ENCODE measurements at places on chromosomes 13 and 19.
A peak's percentile ranks its signal among the peaks of the same experiment; 100 is the strongest.

GRCh38 chr19:54422136-54422535 is 6.9 kb downstream of the TTYH1 start:
- DNase-seq = no peak

GRCh38 chr13:105334211-105334610 is 1201.3 kb downstream of the EFNB2 start:
- no peak for DNase-seq

DNA sequence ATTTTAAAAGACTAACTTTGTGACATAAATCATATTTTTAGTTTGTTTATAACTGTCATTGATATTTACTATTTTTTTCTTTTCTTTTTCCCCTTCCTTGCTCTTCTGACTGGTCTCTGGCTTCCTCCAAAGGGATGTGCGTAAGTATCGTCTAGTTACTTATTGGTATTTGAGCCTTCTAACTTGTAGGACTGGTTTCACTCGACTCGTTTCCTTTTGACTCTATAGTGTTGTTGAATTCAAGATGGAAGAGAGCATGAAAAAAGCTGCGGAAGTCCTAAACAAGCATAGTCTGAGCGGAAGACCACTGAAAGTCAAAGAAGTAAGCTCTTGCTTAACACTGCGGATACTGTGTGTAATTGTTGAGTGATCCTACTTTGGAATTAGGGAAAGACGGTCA is 18.6 kb downstream of the HNRNPM start:
- DNase-seq = no peak

GRCh38 chr19:10421240-10422045 is 1.1 kb downstream of the PDE4A start:
- no peak for DNase-seq

GRCh38 chr19:13071444-13072187 is 31.0 kb downstream of the LYL1 start:
- no peak for DNase-seq

DNA sequence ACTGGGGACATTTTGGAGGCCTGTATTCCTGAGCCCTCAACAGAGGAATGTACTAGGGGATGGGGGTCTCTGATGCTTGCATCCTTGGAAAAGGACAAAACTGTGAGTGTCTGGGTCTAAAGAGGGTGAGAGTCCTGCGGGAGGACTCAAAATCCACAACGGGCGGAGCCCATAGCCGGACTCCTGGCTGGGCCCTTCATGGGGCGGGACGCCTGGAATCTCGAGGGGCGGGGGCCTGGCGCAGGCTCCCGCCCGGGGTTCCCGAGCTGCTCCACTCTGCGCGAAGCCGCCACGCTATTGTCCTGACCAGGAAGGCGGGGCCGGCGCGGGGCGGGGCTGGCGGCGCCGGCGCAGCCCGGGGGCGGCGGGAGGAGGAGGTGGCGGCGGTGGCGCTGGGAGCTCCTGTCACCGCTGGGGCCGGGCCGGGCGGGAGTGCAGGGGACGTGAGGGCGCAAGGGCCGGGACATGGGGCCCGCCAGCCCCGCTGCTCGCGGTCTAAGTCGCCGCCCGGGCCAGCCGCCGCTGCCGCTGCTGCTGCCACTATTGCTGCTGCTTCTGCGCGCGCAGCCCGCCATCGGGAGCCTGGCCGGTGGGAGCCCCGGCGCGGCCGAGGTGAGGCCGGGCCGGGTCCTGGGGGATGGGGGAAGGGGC is at the start of gene APLP1:
Gene APLP1, plus strand, starts transcription at position 403 of the 651 bp plus-strand sequence. Its CDS starts 63 bp downstream, at position 466.
- peak; percentile 23 for DNase-seq

DNA sequence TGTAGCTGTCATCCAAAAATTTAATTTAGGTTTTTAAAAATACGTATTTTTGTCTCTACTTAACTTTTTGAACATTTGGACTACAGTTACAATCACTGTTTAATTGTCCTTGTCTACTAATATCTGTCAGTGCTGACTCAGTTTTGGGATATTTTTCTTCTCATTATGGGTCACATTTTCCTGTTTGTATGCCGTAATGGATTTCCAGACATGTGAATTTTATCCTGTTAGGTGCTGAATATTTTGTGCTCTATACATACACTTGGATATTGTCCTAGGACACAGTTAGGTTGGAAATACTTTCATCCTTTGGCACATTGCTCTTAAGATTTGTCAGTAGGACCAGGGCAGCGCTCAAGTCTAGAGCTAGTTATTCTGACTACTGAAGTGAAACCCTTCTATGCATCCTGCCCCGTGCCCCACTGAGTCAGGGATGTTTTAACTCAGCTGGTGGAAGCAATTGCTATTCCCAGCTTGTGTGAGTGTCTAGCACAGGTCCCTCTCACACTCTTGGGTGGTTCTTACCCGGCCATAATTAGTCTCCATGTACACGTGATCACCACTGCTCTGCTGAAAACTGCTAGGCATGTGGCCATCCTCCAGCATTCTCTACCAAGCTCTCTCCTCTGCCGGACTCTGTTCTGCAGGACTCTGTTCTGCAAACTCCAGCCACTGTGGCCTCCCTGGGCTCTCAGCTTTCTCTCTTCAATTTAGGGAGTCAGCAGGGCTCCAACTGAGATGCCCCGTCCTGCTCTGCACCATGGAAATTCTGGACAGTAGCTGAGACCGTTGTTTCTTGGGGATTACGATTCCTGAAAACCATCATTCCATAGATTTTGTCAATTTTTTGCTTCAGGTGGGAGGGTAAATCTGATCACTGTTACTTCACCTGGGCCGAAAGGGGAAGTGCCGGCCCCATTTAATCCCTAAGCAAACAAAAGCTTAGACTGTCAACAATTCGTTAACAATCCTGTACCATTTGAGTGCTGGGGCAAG is 11.1 kb downstream of the PROZ start:
- DNase-seq = no peak

DNA sequence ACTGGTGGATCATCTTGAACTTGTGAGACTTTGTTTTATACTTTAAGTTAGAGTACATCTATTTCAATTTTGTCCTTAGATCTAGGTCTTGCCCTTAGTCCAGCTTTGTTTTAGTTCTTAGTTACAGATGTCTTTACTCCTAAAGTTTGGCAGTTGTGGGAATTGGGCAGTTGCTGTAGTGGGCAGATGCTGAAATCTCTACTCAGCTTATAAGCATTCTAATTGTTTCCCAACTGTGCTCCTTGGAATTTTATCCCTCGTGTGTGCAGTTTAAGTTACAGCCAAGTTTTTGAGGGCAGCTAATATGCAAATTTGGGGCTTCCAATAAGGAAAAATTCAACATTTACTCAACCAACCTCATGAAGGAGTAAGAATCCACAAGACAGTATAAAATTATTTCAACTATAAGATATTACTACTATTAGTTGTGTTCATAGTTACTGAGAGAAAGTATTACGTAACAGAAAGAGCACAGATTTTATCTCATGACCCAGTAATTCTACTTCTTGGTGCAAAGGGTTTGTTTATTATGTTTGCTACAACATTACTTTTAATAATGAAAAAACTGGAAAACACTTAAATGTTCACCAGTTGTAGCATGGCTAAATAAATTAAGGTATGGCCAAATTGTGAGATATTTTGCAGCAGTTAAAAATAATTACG is 32.9 kb downstream of the CCDC122 start:
- DNase-seq = no peak

DNA sequence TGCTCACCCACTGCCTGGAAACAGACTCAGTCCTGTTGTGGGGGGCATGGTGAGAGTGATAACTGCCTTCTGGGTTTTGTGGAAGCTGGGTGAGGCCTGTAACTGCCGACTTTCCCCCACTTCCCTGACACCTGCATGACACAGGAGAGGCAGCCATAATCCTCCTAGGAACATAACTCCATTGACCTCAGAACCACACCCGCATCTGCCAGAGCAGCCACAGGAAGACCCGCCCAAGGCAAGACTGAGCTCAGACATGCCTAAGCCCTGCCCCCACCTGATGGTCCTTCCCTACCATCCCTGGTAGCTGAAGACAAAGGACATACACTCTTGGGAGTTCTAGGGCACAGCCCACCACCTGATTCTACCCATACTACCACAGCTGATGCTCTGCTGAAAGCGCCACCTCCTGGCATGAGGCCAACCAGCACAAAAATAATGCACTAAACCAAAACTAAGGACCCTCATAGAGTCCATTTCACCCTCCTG is 326.7 kb downstream of the RBM26 start:
- DNase-seq = no peak

- no peak for DNase-seq
Measured at GRCh38 chr13:59748046-59748445, 415.7 kb downstream of the DIAPH3 start.

DNA sequence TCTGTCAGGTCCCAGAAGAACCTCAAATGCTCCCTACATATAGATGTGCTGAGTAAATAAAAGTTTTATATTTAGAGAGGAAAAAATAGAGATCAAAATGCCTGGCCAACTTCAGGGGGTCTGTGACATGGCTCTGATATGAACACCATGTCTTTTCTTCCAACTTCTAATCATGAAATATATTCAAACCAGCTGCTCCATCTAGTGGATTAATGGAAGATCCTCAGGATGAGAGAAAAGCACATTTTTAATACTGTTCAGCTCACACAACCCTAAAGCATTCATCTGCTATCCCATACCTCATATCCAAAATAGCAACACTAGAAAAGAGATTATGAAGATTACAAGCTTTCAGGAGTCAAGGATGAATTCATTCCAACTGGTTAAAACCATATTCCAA is 56.0 kb upstream of the DOCK9 start:
- no peak for DNase-seq

DNA sequence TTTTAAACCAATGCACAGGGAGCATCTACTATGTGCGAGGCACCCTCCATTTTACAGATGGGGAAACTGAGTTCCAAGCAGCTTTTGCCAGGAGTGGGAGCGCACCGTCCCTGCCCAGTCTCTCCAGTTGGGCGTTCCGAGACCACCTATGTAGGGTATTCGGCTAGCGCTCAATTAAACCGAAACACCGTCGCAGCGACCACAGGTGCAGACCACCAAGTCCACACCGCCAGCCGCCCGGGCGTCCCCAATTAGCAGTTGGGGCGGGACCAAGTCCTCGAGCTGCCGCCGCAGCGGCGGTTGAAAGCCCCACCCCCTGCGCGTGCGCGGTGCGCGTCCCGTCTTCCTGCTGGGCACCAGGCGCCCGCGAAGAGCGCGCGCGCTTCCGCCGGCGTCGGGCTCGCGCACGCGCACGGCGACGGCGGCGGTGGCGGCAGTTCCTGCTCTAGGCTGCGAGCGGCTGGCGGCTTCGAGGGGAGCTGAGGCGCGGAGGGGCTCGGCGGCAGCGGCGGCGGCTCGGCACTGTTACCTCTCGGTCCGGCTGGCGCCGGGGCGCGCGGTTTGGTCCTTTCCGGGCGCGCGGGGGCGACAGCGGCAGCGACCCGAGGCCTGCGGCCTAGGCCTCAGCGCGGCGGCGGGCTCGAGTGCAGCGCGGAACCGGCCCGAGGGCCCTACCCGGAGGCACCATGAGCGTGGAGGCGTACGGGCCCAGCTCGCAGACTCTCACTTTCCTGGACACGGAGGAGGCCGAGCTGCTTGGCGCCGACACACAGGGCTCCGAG is at the start of gene UPF1:
Gene UPF1, plus strand, starts transcription at position 436 of the 782 bp plus-strand sequence. Its CDS starts 251 bp downstream, at position 687.
- DNase-seq = peak; percentile 98

DNA sequence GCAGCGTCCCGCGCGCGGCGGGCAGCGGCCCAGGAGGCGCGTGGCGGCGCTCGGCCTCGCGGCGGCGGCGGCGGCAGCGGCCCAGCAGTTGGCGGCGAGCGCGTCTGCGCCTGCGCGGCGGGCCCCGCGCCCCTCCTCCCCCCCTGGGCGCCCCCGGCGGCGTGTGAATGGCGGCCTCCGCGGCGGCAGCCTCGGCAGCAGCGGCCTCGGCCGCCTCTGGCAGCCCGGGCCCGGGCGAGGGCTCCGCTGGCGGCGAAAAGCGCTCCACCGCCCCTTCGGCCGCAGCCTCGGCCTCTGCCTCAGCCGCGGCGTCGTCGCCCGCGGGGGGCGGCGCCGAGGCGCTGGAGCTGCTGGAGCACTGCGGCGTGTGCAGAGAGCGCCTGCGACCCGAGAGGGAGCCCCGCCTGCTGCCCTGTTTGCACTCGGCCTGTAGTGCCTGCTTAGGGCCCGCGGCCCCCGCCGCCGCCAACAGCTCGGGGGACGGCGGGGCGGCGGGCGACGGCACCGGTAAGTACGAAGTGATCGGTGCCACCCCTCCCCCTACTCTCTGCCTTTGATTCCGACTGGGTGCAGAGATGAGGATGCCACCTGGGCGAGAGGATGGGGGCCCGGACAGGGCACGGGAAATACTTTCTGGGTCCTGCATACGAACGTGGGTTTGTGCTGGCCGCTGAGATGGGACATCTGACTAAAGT is 874 bp downstream of the TRIM28 start:
- DNase-seq = peak; percentile 64

- DNase-seq = no peak
Measured at GRCh38 chr13:40769970-40770369, 1.0 kb downstream of the MRPS31 start.

DNA sequence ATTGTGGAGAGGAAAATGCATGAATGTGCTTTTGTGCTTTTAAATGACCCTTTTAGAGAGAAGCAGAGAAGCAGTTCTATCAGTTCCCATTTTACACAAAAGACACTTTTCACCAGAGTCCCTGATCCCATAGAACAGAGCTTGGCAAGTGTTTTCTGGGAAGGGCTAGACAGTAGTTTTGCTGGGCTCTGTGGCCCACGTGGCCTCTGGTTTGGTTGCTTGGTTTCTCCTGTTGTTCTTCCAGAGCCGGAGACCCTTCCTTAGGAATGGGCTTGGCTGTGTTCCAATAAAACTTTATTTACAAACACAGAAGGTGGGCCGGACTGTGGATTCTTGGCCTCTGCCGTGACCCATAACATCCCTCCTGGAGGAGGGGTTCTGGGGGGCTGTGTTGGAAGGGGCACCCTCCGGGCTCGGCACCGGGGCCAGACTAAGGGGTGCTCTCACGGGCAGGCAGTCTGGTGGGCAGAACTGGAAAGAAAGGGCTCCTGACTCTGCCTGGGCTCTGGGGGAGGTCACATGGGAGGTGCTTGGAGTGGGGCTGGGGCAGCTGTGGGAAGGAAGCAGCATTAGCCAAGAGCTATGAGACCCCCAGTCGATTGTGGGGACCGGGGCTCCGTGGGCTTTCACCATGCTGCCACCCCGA is 3.2 kb downstream of the SPPL2B start:
- no peak for DNase-seq

DNA sequence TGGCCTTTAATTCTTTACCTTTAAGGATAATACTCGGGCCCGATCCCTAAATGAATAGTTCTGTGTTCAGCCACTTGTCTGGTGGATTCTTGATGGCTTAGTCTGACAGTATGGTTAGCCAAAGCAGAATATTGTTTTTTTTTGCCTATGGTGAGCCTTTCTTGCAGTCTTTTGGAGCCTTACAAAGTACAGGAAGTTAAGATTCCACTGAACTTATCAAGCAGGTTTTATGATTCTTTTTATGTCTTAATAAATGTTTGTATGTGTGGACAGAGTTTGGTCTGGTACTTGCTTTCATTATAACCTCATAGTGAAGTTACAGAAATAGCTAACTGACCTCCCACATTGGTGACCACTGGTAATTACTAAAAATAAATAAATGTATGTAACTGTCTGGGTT is 17.1 kb downstream of the PCCA start:
- no peak for DNase-seq

All from MM.1S (cell line).